SK-N-SH (cell line): ENCODE measurements at places on chromosomes 7 and 10.

- no peak for DNase-seq
Observed at GRCh38 chr7:119028736-119029135, 804.2 kb downstream of the ANKRD7 start.

- no peak for DNase-seq
Observed at GRCh38 chr10:114930320-114930719, 7.7 kb upstream of the TRUB1 start.

DNA sequence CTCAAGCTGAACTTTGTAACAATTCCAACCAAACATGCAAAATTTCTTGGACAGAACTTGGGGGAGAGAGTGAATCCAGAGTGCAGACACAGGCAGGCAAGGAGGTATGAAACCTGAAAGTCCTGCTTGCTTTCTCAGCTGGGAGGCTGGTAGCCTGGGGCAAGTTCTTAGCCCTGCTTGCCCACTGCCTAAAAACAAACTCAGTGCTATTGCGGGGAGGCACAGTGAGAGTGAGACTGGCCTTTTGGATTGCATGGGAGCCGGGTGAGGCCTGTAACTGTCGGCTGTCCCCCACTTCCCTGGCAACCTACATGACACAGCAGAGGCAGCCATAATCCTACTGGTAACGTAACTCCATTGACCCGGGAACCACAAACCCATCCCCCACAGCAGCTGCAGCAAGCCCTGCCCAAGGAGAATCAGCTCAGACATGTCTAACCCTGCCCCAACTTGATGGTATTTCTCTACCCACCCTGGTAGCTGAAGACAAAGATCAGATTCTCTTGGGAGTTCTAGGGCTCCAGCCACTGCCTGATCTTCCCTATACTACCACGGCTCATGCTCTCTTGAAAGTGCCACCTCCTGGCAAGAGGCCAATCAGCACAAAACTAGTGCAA lies 663.6 kb downstream of the GRM8 start:
- no peak for DNase-seq

DNA sequence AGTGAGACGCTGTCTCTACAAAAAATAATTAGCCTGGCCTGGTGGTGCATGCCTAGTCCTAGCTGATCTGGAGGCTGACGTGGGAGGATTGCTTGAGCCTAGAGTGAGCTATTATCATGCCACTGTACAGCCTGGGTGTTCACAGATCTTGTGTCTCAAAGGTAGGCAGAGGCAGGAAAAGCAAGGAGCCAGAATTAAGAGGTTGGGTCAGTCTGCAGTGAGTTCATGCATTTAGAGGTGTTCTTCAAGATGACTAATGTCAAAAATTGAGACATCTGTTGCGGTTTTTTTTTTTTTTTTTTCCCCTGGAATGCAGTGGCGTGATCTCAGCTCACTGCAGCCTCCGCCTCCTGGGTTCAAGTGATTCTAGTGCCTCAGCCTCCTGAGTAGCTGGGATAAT lies 5.4 kb downstream of the PPIA start:
- DNase-seq, result no peak

- DNase-seq, result no peak
Observed at GRCh38 chr7:132574223-132574622, 2.0 kb downstream of the PLXNA4 start.

DNA sequence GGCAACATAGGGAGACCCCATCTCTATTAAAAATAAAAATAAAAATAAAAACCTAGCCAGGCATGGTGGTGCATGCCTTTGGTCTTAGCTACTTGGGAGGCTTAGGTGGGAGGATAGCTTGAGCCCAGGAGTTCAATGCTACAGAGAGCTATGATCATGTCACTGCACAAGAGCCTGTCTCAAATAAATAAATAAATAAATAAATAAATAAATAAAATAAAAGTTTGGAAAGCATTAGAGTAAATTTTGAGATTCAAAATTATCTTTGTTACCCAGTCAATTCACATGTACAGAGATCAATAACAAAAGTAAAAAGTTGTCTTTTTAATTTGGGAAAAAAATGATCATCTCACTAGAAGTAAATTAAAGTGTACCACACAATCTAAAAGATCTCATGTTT lies 255.8 kb upstream of the MYO3A start:
- DNase-seq, result no peak

GRCh38 chr10:106947643-106948042 lies 216.9 kb downstream of the SORCS1 start:
- no peak for DNase-seq

- DNase-seq, result no peak
Observed at GRCh38 chr10:17673471-17674061, 29.6 kb downstream of the STAM start.

- DNase-seq, result no peak
Observed at GRCh38 chr10:2836921-2837662, 230.3 kb upstream of the PFKP start.

DNA sequence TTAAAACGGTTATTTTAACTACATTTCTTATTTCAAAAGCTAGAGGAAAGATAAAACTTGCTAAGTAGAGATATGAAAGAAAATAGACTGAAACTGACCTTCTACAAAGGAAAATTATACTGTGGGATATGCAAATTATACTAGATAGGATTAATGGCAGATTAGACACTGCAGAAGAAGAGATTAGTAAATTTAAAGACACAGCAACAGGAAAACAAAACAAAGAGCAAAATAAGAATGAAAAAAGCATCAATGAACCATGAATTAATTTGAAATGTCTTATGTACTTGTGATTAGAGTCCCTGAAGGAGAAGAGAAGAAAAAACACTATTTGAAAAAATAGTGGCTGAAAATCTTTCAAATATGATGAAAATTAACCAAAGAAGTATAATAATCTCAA lies 52.3 kb downstream of the RNF32 start:
- no peak for DNase-seq

DNA sequence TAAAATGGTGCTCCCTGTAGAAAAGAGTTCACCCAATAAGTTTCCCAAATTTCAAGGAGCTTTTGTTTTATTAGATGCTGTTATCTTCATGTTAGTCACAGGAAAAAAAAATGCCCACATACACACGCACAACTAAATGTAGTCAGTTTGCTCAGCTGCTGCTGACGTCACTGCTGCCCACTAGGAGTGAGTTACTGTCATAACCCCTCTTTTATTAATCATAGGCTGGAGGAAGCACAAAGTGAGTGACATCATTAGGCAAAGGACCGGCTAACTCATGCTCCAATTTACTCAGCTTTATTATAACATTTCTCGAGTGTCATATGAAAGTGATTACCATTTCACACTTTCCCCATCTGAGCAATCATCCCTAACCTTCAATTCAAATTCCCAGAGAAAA lies 6.7 kb upstream of the INHBA start:
- no peak for DNase-seq

- DNase-seq, result no peak
Observed at GRCh38 chr7:49398236-49398635, 375.2 kb upstream of the VWC2 start.

- DNase-seq, result no peak
Observed at GRCh38 chr7:114392686-114393085, 21.9 kb upstream of the FOXP2 start.

- DNase-seq, result peak; percentile 37
Observed at GRCh38 chr10:78078539-78079330, 45.1 kb downstream of the RPS24 start.

- DNase-seq, result peak; percentile 83
Observed at GRCh38 chr7:37201003-37201875, 247.4 kb downstream of the ELMO1 start.
